ENCODE measurements at places on chromosomes 7 and 10.

- no peak for DNase-seq
These were observed 4.8 kb upstream of the UNC5B start for GRCh38 chr10:71207578-71207977.

DNA sequence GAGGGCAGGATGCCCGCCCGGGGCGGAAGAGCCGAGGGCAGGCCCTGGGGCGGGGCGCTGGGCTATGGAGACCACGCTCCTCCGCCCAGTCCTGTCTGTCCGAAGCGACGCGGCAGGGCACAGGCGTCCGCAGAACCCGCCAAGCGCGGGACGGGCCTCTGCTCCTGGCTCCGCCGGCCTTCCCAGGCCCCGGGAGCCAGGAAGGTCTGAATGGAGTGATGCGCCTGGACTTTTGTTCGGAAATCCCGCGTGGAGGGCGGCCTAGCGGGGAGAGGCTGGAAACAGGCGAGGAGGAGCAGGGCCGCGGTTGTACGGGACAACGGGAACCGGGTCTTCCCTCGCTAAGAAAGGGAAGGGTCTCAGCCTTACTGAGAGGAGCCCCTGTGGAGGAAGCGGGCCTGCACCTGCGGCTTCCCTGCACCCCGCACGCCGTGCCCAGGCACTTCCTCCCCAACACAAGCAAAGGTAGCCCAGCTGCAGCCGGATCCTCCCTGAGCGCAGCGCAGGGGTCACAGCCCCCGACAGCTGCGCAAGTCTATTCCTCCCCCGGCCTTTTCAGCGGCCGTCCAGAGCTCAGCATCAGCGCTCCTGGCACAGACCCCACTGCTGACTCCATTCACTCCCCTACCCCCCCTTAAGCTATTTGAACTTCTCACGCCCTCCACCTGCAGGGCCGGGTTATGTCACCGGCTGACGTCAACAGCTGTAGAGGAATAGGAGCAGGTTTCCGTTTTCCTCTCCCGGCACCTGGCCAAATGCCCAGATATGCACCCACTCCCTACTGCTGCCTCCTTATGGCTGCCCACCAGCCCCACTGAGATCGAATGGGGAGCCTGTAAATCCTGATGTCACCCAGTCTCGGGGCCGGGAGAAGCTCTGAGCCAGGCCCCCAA lies 143.2 kb upstream of the RET start:
- no peak for DNase-seq

DNA sequence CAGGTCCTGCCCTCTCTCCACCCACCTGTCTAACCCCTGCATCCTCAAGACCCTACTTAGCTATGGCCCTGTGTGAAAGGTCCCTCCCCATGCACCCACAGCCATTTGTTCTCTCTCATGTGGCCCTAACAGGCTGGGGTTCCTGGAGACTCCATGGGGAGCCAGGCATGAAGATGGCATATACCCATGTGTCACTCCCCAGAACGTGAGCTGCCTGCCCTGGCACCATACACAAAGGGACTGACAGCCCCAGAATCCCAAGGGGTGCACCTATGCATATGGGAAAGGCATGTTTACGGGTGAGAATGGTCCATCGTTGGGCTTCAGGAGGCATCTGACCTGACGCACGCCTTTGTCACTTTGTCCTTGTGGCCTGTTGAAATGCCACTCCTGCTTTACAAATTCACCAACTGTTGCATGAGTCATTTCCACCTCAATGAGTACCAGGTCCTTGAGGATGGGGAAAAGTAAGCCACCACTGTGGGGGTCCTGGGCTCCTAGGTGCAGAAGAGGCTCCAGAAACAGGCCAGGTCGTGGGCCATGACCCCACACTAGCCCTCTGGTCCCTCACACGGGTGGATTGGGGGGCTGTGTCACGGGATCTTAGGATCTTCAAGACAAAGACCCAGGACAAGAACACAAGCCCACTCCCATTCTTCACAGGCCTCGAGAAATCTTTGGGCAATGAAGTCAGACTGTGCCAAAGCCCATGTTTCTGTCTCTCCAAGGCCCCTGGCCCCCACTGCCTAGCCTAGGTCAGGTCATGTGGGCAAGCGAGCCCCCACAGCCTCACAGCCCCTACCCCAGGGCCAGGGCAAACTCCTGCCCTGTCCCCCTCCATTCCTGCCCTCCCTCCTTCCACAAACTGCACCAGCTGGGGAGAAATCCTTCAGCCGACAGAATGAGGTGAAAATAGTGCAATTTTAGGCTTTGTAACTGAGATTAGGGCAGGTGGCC lies 8.6 kb downstream of the GPRIN2 start:
- no peak for DNase-seq

GRCh38 chr10:21675157-21675796 lies 141.2 kb downstream of the MLLT10 start:
- DNase-seq, result no peak

DNA sequence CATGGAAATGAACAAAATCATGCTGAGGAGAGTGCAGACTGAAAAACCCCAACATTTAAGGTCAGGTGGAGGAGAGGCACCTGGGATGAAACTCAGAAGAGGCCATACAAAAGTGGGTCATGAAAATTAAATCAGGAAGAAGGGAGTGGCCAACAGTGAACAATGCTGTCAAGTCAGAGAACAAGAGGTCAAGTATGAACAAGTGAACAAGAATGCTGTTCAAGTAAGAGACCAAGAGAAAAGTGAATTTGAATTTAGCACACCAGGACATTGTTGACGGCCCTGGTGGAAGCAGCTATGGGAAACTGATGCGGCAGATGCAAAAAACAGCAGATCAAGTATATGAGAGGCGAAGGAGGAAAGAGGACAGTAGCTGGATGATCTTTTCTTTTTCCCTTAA lies 7.9 kb downstream of the CEP41 start:
- no peak for DNase-seq

GRCh38 chr10:121823993-121824463 lies 103.8 kb downstream of the ATE1 start:
- no peak for DNase-seq

GRCh38 chr10:68208424-68209042 lies 23.4 kb downstream of the ATOH7 start:
- DNase-seq, result no peak

DNA sequence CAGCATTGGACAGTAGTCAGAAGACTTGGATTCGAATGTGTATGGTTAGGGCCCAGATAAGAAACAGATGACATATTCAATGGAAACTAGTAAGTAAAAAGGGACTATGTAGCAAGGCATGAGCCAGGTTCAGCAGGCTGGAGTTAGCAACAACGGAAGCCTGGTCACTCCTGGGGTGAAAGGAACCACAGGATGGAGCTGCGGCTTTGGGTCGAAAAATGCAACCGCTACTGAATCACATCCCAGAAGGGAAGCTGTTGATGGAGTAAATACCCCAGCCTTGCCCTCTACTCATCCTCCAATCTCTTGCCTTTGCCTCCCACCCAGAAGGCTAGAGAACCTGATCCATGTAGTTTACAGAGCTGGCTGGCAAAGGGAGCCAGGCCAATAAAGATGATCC lies 37.5 kb upstream of the EGR2 start:
- DNase-seq, result no peak

DNA sequence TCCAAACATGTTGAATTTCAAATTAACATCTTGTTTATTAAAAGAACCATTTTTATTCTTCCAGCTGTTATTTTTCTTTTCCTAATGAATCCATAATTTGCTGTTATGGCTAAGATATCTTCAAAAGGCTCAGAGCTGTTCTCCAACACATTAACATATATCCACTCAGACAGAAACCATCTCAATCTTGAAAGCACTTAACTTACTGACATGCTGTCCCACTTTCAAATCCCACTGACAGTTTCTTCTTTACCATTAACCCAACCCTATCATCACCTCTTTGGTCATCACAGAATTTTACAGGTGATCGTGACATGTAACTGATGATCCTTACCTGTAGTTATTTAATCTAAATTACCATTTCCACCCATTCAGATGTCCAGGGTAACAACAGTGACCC lies 75.5 kb upstream of the AFAP1L2 start:
- DNase-seq, result no peak
